ENCODE measurements at places on chromosomes 3 and 15.

- no peak for DNase-seq
Observed at GRCh38 chr3:193819117-193820010, 226.4 kb downstream of the OPA1 start.

- no peak for DNase-seq
Observed at GRCh38 chr3:55500555-55501330, 13.6 kb upstream of the WNT5A start.

DNA sequence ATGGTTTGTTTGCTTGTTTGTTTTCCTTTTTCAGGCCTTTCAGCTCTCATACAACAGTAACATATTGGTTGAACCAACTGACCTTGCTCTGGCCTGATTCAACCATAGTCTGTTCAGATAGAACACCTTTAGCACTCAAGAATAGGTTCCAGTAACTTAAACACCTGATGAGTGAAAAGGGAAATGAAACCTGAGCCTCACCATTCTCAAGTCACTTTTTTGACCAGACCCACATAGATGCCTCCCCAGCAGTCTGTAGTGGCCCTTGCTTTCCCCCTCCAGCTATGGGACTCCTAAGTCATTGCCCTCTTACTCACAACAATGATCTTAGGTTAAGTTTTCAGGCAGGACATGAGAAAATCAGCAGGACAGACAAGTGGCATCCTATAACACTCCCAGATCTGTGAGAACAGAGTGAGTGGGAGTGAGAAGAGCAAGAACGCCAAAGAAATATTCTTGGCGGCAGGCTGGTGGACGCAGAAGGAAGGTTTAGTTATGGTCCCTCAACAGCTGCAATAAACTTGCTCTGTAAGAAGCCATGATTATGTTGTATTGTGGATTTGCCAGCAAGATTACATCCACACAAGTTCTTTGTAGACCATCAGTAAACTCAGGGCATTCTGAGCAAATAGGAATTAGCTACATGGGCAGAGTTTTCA lies 367.5 kb downstream of the MECOM start:
- no peak for DNase-seq

DNA sequence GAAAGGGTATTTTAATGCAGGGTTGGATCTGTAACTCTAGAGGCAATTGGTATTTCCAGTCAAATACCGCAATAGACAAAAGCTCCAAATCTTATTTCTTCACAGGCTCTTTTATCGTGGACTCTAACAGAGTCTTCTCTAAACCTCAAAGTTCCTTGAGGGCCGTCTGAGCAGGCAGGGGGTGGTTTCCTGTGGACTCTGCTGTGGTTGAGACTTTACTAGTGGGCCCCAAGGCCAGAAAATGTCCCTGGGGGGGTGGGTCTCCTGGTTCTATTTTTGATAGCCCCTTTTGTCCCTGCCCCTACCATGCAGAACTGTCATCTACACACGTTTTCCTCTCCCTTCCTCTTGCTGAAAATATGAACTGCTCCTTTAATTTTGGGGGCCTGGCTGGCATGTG lies 80.1 kb downstream of the ASB7 start:
- DNase-seq = no peak

- DNase-seq = no peak
Observed at GRCh38 chr3:170494766-170495165, 76.1 kb downstream of the CLDN11 start.

DNA sequence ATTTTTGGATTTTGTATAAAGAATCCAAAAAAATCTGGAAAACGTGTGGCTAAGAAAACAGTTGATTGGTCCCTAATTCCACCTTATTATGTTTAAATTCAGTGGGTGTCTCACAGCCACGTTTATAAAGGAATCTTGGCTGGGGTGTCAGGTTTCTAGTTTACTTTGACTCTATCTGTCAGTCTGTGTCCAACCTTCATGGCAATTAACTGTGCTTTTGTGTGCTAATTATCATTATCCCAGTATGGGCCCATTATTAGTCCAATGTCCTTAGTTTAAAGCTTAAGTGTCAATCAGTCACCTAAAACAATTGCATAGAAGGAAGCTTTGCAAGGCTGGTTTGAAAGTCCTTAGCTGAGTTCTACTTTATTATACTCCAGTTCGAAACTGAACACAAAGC lies 3.7 kb upstream of the CNTN4 start:
- no peak for DNase-seq

DNA sequence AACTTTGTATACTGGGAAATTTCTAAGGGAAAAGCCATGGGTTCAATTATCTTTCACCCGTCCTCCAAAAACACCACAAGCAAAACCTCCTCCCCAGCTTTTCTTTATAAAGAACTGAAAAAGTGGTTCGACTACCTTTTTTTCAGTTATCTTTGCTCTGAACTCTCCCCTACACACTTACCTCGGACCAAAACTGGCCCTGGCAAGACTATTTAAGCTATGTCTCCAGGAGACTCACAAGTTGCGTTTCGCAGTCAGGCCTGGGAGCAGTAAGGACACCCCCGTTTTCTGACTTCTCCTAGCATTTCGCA lies 645 bp downstream of the COPS2 start:
- no peak for DNase-seq

GRCh38 chr3:11088831-11089230 lies 65.5 kb upstream of the HRH1 start:
- DNase-seq = no peak

DNA sequence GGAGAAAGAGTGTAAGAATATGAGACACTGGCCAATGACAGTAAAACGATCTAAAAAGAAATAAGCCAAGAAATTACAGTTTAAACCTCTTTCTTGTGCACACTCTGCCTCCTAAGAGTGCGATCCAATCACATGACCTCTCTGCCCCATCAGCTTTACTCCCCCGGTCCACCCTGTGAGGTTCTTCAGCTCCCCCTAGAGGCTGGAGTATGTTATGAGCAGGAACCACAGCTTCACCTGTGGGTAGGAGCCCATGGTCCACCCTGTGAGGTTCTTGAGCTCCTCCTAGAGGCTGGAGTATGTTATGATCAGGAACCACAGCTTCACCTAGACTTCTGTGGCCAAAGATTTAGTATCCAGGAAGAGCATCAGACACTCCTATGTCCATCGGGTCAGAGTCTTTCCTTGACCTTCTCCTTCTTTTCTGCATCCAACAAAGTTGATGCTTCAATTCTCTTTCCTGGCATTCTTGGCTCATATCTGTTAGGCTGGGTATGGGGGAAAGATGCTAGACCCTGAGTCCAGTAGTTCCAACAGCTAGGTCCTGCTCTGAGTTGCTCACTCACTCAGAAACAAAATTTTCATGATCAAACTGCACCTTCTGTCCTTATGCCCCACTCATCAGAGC lies 164.0 kb downstream of the MINAR1 start:
- DNase-seq = no peak

DNA sequence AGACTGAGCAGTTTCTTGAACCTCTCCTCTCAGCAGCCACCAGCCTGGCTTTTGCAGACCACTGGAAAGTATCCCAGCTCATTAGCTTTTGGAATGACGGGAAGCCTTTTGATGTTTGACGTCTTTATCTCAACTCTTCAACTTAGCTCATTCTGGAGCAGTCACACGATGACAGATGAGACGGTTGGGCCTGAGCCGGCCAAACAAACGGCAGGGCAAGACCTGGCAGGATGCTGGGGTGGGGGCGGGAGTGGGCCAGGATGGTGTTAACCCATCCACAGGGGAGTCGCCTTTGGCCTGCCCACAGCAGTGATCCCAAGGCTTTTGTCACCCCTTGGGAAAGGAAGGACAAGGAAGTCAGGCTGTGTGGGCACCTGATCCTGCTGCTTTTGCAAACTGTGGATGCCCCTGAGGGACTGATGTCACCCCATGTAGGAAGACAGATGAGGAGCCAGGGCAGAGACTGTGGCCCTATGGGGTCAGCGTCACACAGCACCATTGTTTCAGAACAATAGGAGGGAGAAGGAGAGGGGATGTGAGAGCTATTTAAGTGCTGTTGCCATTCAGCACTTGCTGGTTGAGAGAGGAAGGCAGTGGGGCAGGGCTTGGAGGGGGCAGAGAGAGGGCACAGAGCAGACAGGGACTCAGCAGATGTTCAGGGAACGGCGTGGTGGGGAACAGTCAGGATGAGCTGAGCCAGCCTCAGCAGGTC lies 121.9 kb upstream of the CTDSPL start:
- no peak for DNase-seq

GRCh38 chr3:33807191-33807590 lies 8.8 kb downstream of the PDCD6IP start:
- DNase-seq = no peak

DNA sequence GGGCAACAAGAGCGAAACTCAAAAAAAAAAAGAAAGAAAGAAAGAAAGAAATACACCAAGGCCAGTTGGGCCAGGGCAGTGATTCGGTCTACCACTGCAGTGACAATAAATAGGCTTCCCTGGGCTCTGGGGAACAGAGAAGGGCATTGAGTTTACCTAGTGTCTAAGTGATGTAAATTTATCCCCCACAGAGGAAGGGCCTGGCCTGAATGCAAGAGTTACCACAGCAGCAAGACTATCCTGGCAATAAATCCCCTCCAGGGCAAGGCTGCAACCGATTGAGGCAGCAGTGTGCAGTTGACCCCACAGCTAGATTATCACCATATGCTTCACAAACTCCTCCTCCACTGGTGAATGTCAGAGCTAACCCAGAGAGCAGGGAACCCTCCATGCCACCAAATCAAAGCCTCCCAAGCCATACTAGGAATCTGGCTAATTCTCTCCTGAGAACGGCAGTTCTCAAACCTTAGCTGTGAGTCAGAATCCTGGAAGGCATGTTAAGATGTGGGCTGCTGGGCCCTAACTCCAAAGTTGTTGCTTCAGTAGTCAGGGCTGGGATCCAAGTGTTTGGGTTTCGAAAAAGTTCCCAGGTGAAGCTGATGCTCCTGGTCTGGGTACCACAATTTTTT lies 64.3 kb upstream of the GATM start:
- no peak for DNase-seq

DNA sequence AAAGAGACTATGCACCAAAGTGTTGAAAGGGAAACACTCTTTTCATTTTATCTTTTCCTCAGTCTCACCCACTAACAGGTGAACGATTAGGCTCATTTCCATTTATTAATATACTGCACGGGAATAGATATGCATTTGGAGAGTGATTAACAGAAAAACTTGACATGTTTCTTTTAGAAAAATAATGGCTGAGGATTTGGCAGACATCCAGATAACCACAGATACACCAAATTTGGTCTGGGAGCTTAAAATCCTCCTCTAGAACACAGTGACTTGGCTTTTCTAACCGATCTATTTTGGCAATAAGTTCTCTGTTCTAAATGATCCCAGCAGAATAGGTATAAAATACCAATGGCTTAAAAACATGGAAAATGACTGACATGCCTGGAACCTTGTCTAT lies 459.3 kb upstream of the SGO1 start:
- no peak for DNase-seq

- DNase-seq = no peak
Observed at GRCh38 chr3:55860049-55860721, 373.1 kb upstream of the WNT5A start.

DNA sequence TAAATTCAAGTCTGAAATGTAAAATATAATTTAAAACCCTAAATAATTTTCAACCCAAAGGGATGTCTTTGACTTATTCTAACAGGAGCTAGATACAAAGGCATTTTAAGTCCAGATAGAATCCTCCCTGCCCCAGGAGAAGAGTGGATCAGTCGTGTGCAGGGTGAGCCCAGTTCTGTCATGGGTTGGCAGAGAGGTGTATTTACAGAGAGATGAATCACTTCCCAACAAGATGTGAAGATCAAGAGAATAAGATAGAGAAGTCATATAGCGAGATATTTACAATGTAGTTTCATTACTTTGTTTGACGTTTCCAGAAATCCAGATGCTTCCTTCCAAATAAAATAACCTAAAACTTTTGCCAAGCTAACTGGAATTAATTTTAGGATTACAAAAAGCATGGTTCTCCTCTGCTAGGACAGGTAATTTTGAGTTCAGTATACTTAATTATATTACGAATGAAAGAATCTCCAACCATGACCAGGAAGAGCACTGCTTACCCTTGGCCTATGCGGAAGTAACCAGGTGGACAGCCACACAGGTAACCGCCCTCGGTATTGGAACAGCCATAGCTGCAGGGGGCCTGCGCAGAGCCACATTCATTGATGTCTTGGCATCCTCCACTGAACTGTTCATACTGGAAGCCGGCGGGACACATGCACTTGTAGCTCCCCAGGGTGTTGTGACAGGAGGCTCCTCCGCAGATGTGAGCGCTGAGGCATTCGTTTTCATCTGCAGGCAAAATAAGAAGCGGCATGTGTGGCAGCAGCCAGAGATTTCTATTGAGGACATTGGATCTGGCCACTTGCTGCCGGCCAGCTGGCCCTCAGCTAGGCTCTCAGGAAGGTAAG lies 84.0 kb downstream of the DUT start:
- no peak for DNase-seq

DNA sequence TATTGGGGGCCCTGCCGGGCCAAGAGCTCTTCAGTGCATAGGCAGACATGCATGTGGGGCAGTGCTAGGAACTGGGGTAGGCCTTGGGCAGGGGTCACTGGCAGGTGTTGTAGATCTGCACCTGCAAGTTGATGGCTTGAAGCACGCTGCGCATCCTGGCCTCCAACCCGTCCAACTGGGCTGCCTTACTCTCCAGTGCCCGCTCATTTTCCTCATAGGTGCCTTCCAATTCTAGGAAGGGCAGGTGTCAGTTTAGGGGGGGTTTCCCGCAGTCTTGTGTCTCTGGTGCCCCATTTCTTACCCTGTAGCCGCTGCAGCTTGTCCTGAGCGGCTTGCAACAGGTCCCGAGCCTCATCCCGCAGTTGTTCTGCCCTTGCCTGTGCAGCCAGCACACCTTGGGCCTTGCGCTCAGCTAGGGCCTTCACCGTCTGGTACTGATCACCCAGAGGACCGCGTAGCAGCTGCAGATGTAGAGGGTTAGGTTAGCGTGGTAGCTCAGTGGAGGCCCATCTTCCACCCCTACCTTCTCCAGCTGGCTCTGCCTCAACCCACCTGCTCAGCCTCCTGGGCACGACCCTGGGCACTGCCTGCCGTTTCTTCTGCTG lies 611 bp upstream of the USP19 start:
- DNase-seq = no peak

DNA sequence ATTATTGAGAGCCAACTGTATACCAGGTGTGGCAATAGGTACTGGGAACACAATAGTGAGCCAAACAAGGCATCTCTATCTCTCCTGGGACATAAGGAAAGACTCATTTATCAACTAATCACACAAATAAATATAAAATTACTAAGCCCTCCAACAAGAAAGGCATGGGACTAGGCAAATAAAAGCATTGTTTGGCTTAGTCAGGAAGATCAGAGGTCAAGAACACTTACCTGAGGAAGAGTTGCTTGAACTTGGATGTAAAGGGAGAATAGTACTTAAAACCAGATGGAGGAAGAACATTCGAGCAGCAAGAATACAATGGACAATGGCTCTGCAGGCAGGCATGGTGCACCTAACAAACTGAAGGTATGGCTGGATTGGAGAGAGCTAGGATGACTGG lies 300.7 kb downstream of the WDR72 start:
- no peak for DNase-seq

- no peak for DNase-seq
Observed at GRCh38 chr15:31298707-31299172, 27.9 kb upstream of the KLF13 start.

All from activated CD8-positive, alpha-beta memory T cell treated with anti-CD3 and anti-CD28 coated beads for 1 hour (primary cell).